ENCODE measurements at places on chromosomes 4 and X.

DNA sequence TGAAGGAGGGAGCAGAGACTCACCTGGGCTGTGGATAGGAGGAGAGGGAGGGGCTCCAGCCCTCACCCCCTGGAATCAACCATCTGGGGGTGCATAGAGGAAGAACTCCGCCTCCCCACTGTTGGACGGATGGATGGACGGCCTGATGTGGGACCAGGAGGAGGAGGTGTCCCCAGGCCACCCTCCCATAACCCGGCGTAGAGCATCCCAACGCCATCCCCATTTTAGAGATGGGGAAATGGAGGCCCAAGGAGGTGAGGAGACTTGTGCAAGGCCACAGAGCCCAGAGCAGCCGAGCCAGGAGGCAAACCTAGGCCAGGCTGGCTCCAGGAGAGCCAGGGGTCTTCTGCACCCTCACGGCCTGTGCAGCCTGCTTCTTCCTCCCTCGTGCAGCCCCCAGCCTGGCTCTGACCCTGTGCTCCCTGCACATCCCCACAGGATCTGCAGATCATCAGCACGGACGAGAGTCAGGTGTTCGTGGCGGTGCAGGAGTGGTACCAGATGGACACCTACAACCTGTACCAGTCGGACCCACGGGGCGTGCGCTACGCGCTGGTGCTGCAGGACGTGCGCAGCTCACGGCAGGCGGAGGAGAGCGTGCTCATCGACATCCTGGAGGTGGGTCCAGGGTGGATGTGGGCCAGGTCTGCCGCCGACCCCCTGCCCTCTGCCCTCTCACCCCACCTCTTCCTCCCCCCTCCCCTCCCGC is 241.0 kb upstream of the PSAPL1 start:
- H3K27me3 ChIP-seq, result no peaks in the 10 kb centered on the region
- no peaks in the 10 kb centered on the region for H3K36me3 ChIP-seq
- no peak overlapping the region for H3K4me3 ChIP-seq
- DNase-seq, result no peak
- no peak overlapping the region for H3K27ac ChIP-seq
- no peaks in the 10 kb centered on the region for H3K4me1 ChIP-seq

DNA sequence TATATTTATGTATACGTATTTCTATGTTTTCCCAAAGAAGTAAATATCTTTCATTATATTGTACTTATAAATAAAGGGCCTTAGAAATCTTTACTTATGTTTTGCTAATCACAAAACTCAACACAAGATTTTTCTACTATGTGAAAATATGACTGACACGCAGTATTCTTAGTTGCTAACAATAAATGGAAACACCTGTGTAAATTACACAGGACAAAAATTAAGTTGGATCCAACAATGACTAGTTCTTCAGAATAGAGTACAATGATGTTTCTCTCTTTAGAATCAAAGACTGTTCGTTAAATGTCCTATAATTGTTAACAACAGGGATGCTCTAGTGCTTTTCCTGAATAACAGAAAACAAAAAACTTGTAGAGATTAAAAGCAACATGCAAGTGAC is 96.1 kb downstream of the PPP3CA start:
- no peaks in the 10 kb centered on the region for H3K27me3 ChIP-seq
- no peak overlapping the region for H3K4me3 ChIP-seq
- H3K4me1 ChIP-seq, result peaks cover 21% of the 10 kb centered on the region

DNA sequence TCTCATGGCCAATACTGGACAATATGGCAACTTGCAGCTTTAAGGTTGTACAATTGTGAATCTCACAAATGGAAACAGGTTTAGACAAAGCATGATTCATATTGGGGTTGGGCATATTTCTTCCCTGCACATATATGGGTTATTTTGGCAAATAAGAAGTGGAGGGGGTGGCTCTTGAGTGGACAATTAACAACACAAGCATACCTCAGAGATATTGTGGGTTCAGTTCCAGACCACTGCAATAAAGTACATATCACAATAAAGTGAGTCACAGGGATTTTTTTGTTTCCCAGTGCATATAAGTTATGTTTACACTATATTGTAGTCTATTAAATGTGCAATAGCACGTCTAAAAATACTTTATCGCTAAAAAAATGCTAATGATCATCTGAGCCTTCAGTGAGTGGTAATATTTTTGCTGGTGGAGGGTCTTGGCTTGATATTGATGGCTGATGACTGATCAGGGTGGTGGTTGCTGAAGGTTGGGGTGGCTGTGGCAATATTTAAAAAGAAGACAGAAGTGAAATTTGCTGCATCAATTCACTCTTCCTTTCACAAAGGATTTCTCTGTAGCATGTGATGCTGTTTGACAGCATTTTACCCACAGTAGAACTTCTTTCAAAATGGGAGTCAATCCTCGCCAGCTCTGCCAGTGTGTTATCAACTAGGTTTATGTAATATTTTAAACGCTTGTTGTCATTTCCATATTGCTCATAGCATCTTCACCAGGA is 50.5 kb upstream of the OGT start:
- DNase-seq, result no peak
- no peaks in the 10 kb centered on the region for H3K4me1 ChIP-seq
- H3K36me3 ChIP-seq, result no peaks in the 10 kb centered on the region
- H3K27me3 ChIP-seq, result no peaks in the 10 kb centered on the region
- H3K4me3 ChIP-seq, result no peak overlapping the region
- no peak overlapping the region for H3K27ac ChIP-seq

- no peaks in the 10 kb centered on the region for H3K36me3 ChIP-seq
- H3K4me3 ChIP-seq, result no peak overlapping the region
- peaks cover 4% of the 10 kb centered on the region for H3K27me3 ChIP-seq
- H3K27ac ChIP-seq, result no peak overlapping the region
- peaks cover 6% of the 10 kb centered on the region for H3K4me1 ChIP-seq
These were observed 82.9 kb upstream of the PNPLA4 start for GRCh38 chrX:8010105-8010504.

Measured in heart right ventricle (tissue), 16 donors.